ENCODE measurements at places on chromosomes 3 and 15. TPM values are rescaled to one million over a fixed set of nuclear protein-coding genes. Genes with fewer than 3 reads are reported as not detected.

The DOCK3 gene
- total RNA-seq: 0.30 TPM

The ERICH6 gene
- 0.03 TPM for total RNA-seq

The ADAMTS17 gene
- 4.8 TPM for total RNA-seq

The SLC25A38 gene
- 22.0 TPM for total RNA-seq

The CX3CR1 gene
- total RNA-seq: not detected

The FSIP1 gene
- total RNA-seq: 1.6 TPM
